ENCODE measurements at places on chromosomes 7 and 10.

GRCh38 chr10:47458466-47459154 lies 25.3 kb downstream of the ANXA8 start:
- DNase-seq = no peak

GRCh38 chr10:76998451-76998850 lies 639.2 kb downstream of the KCNMA1 start:
- no peak for DNase-seq

- no peak for DNase-seq
These were observed 78.6 kb downstream of the CCDC71L start for GRCh38 chr7:106582365-106582764.

DNA sequence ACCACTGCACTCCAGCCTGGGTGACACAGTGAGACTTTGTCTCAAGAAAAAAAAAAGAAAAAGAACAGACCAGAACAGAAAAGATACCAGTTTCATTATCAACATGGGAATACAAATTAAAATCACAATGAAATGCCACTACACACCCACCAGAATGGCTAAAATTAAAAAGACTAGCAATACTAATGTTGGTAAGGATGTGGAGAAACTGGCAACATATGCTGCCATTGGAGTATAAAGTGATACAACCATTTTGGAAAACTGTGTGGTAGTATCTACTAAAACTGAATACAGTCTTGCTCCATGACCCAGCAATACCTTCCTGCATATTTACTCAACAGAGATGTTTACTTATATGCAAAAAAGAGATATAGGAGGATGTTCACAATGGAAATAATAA lies 2.9 kb upstream of the RRP12 start:
- DNase-seq = no peak

GRCh38 chr10:124436191-124436638 lies 13.6 kb downstream of the NKX1-2 start:
- DNase-seq = no peak

DNA sequence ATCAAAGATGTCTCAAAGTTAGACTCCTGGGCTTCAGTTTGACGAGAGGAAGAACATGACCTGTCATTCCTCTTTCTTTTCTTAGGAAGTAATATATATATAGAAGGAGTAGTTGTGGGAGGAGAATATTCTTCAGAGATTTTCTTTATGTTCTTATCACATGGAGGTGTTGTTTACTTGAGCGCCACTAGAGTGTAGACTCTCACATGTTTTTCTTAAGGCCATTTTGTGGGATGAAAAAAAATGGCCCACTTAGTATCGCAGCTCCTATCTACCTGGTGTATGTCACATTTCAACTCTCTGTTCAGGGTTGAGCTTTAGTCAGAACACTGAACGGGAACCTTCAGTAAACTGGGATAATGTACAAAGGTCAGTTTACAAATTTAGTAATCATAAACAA lies 645.2 kb downstream of the PHTF2 start:
- no peak for DNase-seq

DNA sequence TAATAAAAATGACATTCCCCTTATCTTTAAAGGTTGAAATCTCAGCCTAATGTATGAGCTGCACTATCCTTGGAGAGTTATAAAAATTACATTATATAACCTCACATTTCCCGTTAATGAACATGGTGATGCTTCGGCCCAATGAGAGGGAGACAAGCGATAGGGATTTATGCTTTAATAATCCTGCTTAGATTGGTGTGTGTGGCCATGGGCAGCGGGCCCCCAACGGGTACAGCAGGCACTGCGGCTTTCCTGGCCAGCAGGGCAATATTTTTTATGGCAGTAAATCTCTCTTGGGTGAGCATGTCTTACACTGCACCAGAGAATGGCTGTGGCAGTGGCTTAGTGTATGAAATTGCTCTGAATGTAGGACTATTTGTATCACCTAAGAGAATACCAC lies 246.3 kb downstream of the GFRA1 start:
- DNase-seq = no peak
